Chondrocyte (in vitro differentiated cells): ENCODE measurements at places on chromosomes 3 and 15. TPM values are rescaled to one million over a fixed set of nuclear protein-coding genes. Genes with fewer than 3 reads are reported as not detected.

- H3K4me3 ChIP-seq, result no peak overlapping the region
- no peaks in the 10 kb centered on the region for H3K27me3 ChIP-seq
- peaks cover 20% of the 10 kb centered on the region for H3K36me3 ChIP-seq
- no peak for DNase-seq
Measured at GRCh38 chr3:146078031-146078430, 83.0 kb downstream of the PLOD2 start.

HDC gene
- not detected in 3 replicates for total RNA-seq

TGM4 gene
- total RNA-seq, result 0.27 TPM in 1 of 3 replicates, not detected in the others

- peaks cover 27% of the 10 kb centered on the region for H3K27me3 ChIP-seq
- H3K4me1 ChIP-seq, result no peaks in the 10 kb centered on the region
- H3K27ac ChIP-seq, result no peak overlapping the region
- no peak overlapping the region for H3K4me3 ChIP-seq
Measured at GRCh38 chr3:127467391-127467790, 123.1 kb downstream of the TPRA1 start.

C3orf70 gene
- 10.2 to 27.7 TPM (median 25.6 TPM) in 3 replicates for total RNA-seq

EPB42 gene
- total RNA-seq, result not detected in 3 replicates

A4GNT gene
- total RNA-seq, result not detected in 3 replicates

SENP8 gene
- 2.9 to 4.0 TPM (median 3.0 TPM) in 3 replicates for total RNA-seq

COL8A1 gene
- total RNA-seq, result 2,310 to 3,570 TPM (median 2,343 TPM) in 3 replicates

CAPN3 gene
- 2.8 to 3.3 TPM (median 3.2 TPM) in 3 replicates for total RNA-seq

- no peak overlapping the region for H3K27ac ChIP-seq
- no peak overlapping the region for H3K4me3 ChIP-seq
Measured at GRCh38 chr3:130572769-130573168, 55.8 kb downstream of the COL6A6 start.

ZNF80 gene
- not detected in 3 replicates for total RNA-seq

DNA sequence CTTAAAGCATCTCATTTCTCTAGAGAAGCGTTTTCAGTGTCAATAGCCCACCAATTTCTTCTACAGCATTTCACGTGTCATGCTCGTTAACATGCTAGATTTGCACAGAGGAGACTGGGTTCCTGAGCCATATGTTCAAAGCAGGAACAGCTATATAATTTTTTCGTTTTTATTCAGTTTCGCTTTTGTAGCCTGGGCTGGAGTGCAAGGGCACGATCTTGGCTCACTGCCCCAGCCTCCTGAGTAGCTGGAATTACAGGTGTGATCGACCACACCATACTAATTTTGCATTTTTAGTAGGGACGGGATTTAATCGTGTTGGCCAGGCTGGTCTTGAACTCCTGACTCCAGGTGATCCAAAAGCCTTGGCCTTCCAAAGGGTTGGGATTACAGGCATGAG lies 6.6 kb upstream of the SLMAP start:
- H3K4me3 ChIP-seq, result no peak overlapping the region
- no peaks in the 10 kb centered on the region for H3K36me3 ChIP-seq
- H3K27me3 ChIP-seq, result no peaks in the 10 kb centered on the region
- DNase-seq, result no peak
- peaks cover 8% of the 10 kb centered on the region for H3K4me1 ChIP-seq

DNA sequence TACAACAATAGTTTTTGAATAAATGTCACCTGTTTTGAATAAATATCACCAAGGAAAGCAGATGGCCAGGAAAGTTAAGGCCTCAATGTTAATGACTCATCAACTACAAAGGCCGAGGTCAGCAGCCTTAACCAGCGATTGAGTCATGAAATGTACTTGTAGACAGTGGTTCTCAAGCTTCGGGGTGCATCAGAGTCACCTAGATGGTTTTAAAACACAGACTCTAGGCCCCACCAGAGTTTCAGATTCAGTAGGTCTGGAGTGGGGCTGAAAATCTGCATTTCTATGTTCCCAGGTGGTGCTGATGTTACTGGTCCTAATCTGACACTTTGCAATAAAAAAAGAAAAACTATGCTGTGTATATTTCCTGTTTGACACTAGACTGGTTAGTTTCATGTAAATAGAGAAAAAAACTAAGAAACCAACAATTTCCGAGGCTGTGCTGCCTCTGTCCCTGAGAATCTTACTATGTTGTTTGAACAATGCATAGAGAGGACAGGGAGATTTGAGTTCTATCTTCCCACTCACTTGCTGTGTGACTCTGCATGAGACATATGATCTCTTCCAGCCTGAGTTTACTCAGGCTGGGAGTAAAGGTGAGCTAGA lies 9.8 kb downstream of the RAB27A start:
- H3K4me1 ChIP-seq, result peaks cover 33% of the 10 kb centered on the region
- no peak overlapping the region for H3K27ac ChIP-seq
- H3K36me3 ChIP-seq, result no peaks in the 10 kb centered on the region
- no peaks in the 10 kb centered on the region for H3K27me3 ChIP-seq
- H3K4me3 ChIP-seq, result no peak overlapping the region
- DNase-seq, result no peak

SIDT1 gene
- not detected in 3 replicates for total RNA-seq

GRCh38 chr15:62186578-62186977 lies 21.5 kb upstream of the C2CD4B start:
- H3K27ac ChIP-seq, result no peak overlapping the region
- H3K36me3 ChIP-seq, result peaks cover 2% of the 10 kb centered on the region
- peaks cover 46% of the 10 kb centered on the region for H3K27me3 ChIP-seq
- no peak for DNase-seq

SCG5 gene
- 1.3 to 2.6 TPM (median 2.5 TPM) in 3 replicates for total RNA-seq

- no peaks in the 10 kb centered on the region for H3K36me3 ChIP-seq
- H3K27ac ChIP-seq, result no peak overlapping the region
- DNase-seq, result no peak
- H3K4me3 ChIP-seq, result no peak overlapping the region
Measured at GRCh38 chr3:21310891-21311290, 440.1 kb downstream of the ZNF385D start.

PLCH1 gene
- 0.07 to 0.17 TPM in 2 of 3 replicates, not detected in the other for total RNA-seq

- H3K4me3 ChIP-seq, result peak overlapping the region; percentile 5
- peaks cover 72% of the 10 kb centered on the region for H3K4me1 ChIP-seq
- peak; percentile 97 for DNase-seq
- H3K27ac ChIP-seq, result peak overlapping the region; percentile 98
Measured at GRCh38 chr15:99454941-99455788, 110.6 kb upstream of the MEF2A start.

DNA sequence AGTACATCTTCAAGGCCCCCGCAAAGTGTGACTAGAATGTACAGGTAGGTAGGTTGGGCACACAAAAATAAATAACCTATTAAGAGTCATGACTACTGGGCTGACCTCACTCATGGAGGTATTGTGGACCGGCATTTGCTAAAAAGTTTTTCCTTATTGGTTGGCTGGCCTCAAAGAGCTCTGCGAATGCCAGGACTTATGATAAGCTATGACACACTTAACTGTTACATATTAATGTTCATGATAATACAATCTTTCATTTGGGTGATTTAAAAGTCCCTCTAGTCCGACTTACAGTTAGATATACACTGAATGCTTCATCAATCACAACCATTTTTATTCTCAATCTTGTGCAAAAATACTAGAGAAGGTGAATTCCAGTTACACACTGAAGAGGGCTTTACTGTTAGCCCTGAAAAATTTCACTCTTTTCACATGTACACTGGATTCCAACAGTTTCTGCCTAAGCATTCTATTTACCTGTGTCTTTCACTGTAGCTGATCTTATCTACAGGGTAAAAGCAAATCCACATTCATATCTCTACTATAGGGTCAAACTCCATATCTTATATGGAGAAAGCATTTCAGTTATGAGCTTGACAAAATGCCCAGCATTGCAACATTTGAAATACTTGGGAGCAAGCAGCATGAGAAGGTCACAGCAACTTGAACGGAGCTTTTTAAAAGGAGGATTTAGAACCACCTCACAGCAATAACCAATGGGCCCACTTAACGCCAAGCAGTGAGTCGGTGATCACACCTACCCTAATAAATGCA lies 329.1 kb downstream of the FOXP1 start:
- H3K4me3 ChIP-seq, result no peak overlapping the region
- no peaks in the 10 kb centered on the region for H3K36me3 ChIP-seq
- peak overlapping the region; percentile 57 for H3K27ac ChIP-seq
- no peaks in the 10 kb centered on the region for H3K27me3 ChIP-seq
- DNase-seq, result no peak
- peaks cover 57% of the 10 kb centered on the region for H3K4me1 ChIP-seq

DNA sequence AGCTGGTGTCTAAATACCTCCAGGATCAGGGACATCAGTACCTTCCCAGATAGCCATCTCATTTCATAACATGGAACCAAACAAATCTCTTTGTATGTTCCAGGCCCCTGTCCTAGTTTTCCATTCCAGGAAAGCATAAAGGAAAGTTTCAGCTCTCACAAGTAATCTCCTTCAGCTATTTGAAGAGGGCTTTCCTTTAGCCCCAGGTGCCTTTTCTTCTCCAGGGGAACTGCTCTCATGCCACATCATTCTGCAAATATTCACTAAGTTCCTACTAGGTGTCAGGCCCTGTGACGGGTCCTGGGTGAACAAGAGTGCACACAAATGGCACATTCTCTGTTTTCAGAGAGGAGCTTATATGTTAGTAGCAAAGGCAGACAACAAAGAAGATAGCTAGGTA lies 136.1 kb downstream of the ADAMTS9 start:
- no peak for DNase-seq
- no peak overlapping the region for H3K27ac ChIP-seq
- no peaks in the 10 kb centered on the region for H3K27me3 ChIP-seq

DNA sequence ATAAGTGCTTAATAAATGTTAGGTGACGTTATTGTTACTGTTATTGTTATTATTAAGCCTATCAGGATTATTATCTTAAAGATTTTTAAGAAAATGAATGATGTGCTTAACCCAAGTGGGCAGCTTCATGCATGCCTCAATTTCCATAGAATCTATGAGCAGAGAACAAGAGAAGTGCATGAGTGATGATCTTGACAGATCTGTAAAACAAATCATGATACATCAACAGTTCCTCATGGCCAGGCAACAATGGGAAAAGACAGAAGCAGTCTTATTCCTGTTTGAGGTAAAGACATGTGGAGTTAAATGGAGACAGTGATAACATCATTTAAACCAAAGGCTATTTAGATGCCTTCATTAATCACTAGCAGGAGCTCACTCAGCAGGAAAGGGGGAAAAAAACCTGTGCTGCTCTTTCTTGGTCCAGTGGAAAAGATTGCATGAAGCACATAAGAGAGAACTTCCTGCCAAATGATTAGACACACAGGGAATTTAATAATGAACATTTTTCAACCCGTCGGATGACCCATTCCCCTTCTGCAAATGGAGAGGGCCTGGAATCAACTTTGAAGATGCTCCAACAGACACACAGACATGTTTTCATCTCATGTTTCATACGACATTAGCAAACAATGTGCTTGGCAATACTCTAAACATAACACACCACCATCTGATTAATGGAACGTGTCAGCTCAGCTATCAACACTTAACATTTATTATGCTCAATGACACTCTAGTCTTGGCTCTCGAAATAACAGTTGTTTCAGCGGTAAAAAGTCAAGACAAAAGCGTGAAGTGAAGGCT lies 212.2 kb upstream of the LRRN1 start:
- H3K27me3 ChIP-seq, result no peaks in the 10 kb centered on the region
- DNase-seq, result no peak
- H3K4me1 ChIP-seq, result no peaks in the 10 kb centered on the region
- H3K4me3 ChIP-seq, result no peak overlapping the region

DNA sequence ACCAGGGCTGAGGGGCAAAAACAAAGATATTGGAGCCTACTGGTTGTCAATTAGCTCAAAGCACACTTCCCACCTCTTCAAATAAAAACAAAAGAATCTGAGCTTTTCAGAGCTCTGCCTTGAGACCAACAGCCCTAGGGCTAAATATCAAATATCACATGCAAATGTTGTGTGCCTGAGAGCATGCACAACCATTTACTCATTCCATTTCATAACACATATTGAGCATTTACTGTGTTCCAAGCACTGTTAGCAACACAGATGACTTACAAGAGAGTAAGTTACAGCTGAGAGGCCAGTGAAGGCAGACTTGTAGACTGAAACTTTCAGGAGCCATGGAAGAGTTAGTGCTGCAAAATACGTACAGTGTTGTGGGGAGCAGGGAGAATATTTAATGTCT lies 222.4 kb downstream of the CPNE4 start:
- no peak overlapping the region for H3K27ac ChIP-seq
- DNase-seq, result no peak
- H3K4me3 ChIP-seq, result no peak overlapping the region
- H3K27me3 ChIP-seq, result peaks cover 24% of the 10 kb centered on the region
- no peaks in the 10 kb centered on the region for H3K4me1 ChIP-seq

- no peak overlapping the region for H3K4me3 ChIP-seq
- H3K27ac ChIP-seq, result no peak overlapping the region
- no peaks in the 10 kb centered on the region for H3K36me3 ChIP-seq
- H3K4me1 ChIP-seq, result peaks cover 5% of the 10 kb centered on the region
Measured at GRCh38 chr3:179076243-179077027, 4.8 kb upstream of the ZMAT3 start.

DNA sequence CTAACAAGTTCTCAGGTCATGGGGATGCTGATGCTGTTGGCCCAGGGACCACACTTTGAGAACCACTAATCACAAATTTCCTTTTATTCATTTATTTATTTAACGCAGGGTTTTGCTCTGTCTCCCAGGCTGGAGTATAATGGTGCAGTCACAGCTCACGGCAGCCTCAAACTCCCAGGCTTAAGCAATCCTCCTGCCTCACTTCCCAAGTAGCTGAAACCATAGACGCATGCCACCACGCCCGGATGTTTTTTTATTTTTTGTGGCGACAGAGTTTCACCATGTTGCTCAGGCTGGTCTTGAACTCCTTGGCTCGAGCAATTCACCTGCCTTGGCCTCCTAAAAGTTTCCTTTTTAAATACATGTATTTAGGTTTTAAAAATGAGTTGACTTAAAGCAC lies 20.7 kb upstream of the ISLR2 start:
- no peaks in the 10 kb centered on the region for H3K4me1 ChIP-seq
- H3K36me3 ChIP-seq, result no peaks in the 10 kb centered on the region
- peaks cover 4% of the 10 kb centered on the region for H3K27me3 ChIP-seq
- no peak for DNase-seq

DNA sequence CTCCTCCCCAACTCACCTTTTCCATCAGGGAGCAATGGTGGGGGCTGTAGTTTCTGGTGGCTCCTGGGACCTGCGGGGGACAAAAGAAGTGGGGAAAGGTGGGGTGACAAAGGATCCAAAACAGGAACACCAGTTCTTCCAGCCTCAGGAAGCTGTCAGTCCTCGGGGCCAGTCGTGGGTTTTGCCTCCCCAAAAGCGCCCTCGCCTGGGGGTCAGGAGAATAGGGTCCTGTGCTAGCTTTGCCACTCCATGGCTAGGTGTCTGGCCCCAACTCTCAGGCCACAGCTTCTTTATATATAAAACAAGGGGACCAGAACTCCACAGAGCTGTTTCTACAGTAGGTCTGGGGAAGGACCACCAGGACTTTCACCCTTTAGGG lies 4.0 kb downstream of the CCDC9B start:
- H3K4me3 ChIP-seq, result no peak overlapping the region
- H3K27ac ChIP-seq, result peak overlapping the region; percentile 100
- peaks cover 3% of the 10 kb centered on the region for H3K36me3 ChIP-seq
- peaks cover 99% of the 10 kb centered on the region for H3K4me1 ChIP-seq
- no peaks in the 10 kb centered on the region for H3K27me3 ChIP-seq
- no peak for DNase-seq

RAB43 gene
- 19.1 to 29.7 TPM (median 26.3 TPM) in 3 replicates for total RNA-seq

GRCh38 chr3:163877805-163878204 lies 1200.5 kb downstream of the SI start:
- H3K27me3 ChIP-seq, result peaks cover 2% of the 10 kb centered on the region
- H3K4me3 ChIP-seq, result no peak overlapping the region
- H3K36me3 ChIP-seq, result no peaks in the 10 kb centered on the region
- no peak overlapping the region for H3K27ac ChIP-seq
